ENCODE measurements at places on chromosomes 11 and 22.

DNA sequence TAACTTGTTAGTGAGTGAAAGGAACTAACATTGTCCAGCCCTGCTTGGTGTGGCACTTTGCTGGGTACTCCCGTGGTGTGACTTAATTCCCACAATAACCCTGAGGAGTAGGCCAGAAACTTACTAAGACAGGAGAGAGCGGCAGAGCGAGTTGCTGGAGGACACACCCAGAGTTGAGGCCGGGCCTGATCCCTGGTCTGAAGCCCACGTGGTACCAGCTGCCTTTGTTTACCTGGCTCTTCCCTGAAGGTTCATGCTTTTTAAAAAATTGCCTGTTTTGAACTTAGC lies 594 bp downstream of the MPST start:
- no peak for DNase-seq

GRCh38 chr11:13216711-13217075 lies 60.9 kb upstream of the BMAL1 start:
- DNase-seq: no peak

- no peak for DNase-seq
Measured at GRCh38 chr11:36041988-36042611, 98.2 kb downstream of the LDLRAD3 start.

- DNase-seq: no peak
Measured at GRCh38 chr11:29734287-29734686, 282.5 kb downstream of the KCNA4 start.

- DNase-seq: no peak
Measured at GRCh38 chr11:61176446-61176845, 15.2 kb upstream of the VPS37C start.

DNA sequence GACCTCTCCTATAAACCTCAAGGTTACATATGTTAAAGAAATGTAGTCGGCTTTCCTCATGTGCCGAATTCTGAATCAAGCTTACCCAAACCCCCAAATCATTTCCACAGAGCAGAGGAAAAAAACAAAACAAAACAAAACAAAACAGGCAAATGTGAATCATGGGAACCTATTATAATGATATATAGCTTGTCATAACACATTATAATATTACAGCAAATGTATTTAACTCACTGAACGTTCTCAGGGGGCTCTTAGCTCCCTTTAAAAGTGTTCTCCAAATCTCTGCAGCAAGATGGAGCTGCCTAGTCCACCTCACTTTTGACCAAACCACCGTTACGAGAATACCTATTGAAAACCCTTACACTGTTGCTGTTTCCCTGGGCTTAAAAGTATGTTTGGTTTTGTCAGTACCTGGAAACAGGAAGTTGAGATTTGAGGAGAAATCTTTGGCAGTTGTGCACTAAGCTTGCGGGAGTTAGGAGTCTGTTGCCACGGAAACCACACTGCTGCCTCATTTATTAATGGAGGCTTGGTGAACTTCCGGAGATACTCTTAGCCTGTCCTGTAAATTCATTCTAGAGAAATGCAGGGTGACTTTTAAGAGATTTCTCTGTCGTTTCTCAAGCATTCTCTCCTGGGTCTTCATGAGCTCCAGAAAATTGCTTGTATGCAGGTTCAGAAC lies 167.0 kb upstream of the RASSF10 start:
- DNase-seq: no peak

- DNase-seq: no peak
Measured at GRCh38 chr22:32281072-32281471, 25.9 kb upstream of the SLC5A4 start.

DNA sequence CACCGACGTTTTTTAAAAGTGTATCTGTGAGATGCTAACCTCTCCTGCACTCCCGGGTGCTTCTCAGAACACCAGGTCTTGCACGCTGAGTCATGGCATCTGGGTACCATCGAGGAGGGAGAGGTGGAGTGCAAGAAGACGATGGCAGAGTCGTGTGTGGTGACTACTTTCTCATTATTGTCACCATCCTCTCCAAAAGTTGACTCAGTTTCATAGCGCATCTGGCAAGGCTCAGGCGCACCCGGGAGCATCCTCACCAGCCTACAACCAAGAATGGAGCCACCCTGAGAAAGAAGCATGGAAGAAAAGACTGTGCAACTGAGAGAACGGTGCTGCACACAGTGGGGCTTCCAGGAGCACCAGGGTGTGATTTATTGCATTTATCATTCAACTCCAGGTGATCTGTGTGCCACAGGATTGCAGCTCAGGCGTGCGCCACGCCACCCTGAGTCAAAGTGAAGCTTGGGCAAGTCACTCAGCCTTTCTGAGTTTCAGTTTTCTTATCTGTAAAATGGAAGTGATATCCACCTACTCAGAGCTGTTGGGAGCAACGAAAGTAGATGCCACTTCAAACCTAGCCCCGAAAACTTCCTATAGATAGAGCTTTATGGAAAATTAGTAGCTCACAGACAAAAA lies 65.4 kb downstream of the LINC01488 start:
- peak; percentile 61 for DNase-seq

GRCh38 chr11:87180742-87181141 lies 143.0 kb downstream of the TMEM135 start:
- DNase-seq: no peak

DNA sequence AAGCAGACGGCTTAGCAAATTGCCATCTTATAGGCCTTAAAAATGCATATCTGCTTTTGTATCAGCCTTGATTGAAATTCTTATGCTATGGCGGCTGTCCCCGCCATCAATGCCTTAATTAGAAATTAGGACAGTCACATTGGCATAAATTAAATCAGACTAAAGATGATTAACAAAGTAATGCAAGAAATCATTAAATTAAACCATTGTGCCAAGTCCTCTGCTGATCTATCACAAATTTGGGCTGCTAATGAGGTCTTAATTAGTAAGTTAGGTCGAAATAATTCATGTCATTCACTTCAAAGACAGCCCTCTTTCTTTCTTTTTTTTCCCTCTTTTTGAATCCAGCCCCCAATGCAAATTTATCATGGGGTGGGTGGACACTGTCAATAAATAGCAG lies 159.3 kb downstream of the MIAT start:
- no peak for DNase-seq

GRCh38 chr11:27216270-27217149 lies 146.5 kb downstream of the CCDC34 start:
- no peak for DNase-seq

GRCh38 chr11:76671237-76671592 lies 668 bp upstream of the LRRC32 start:
- no peak for DNase-seq

DNA sequence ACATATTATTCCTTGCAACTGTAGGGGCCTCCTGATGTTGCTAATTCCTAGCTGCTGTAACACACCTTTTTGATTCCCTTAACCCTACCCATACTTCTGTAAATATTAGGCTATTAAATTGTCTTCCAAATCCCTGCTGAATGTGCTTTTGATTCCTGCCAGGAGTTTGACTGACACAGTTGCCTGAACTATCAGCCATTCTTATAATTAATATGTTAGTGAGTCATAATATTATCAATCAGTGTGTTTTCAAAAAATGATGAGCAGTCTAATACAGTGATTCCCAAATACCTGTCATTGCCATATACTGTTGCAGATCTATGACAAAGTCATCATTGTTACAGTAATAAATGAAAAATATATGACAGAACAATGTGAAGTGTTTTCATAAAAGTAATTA lies 15.9 kb upstream of the FANCF start:
- DNase-seq: no peak

DNA sequence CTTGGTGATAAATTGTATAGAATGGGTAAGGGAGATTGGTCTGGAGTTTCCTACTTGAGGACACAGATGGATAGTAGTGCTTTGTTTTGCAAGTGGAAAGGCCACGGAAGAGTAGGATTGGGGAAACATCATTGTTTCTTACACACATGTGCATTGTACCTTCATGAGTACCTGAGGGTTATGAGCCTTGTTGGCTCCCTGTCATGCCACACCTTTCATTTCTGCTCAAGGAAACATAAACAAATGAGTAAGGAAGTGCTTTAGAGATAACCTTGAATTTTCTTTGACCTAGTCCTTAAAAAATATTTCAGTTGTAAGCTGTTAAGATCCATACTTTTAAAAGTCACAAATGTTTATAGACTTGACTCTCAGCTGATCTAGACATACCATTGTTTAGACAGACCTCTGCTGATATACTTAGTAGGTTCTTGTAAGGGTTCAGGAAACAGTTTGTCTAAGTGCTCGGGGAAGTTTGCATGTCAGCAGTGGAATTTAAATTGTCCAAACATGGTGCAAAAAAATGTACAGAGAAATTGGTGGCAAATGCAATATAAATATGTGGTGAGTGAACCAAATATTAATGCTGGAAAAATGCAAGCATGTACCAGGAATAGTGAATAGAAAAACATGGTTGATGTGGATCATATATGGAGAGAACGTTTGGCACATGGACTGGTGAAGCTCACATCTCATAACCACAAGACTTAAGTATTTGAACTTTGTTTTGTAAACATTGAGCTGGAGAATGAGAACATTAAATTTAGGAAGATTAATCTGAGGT lies 40.9 kb downstream of the GAS2 start:
- DNase-seq: no peak

DNA sequence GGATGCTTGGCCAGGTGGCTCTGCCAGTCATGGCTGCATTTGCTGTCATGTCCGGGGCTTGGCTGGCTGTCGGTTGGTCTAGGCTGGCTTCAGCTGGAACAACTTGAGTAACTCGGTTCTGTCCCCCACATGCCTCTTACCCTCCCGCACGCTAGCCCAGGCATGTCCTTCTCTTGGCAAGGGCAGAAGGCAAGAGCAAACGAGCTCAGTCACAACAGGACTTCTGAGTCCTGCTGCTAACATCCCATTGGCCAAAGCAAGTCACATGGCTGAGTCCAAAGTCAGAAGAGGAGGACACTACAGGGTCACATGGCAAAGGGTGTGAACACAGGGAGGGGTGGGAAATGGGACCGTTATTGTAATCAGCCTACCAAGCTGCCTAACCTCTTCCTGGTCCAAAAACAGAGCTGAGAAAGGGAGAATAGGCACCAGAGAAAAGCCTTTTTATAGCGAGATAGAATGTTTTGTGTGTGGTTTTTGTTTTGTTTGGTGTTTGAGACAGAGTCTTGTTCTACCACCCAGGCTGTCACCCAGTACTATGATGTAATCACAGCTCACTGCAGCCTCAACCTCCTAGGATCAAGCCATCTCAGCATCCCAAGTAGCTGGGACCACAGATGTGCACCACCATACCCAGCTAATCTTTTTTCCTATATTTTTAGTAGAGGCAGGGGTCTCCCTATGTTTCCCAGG lies 81.9 kb downstream of the MN1 start:
- DNase-seq: no peak

DNA sequence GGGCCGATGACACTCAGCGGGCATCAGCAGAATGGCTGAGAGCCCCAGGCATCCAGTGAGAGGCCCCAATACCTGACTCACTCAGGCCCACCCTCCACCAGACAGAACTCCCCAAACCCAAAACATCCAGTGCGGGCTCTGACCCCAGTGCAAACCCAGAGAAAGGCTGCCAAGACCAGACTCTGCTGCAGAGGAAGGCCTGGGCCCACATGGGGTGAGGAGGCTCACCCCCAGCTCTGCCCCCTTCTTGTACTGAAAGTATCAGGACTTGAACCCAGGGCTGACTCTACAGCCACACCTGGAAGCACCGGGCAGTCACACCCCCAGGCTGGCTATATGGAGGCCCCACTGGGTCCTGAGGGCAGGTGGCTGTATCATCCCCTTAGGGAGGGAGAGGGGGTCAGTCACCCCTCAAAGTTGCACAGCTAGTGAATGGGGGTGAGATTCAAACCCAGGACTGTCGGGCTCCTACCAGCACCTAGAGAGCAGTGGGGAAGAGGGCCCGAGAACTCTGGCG lies 49.3 kb downstream of the IGLL1 start:
- no peak for DNase-seq

GRCh38 chr22:28328756-28329155 lies 350.9 kb downstream of the TTC28 start:
- DNase-seq: no peak

DNA sequence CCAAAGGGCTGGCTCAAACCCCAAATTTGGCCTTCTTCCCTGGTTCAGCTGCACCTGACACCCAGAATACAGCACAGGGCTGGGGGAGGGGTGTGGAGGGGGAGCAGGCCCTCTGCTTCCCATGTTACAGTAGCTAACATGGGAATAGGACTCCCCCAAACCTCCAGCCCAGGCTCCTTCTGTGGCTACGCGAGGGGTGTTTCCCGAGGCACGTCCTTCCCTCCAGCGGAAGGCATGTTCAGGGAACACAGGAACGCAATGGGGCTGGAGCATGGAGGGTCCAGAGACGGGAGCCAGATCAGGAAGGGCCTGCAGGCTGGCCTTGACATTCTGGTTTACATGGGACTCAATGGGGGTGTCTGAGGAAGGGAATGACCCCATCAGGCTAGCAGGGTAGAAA lies 11.8 kb upstream of the IGLL1 start:
- DNase-seq: no peak

DNA sequence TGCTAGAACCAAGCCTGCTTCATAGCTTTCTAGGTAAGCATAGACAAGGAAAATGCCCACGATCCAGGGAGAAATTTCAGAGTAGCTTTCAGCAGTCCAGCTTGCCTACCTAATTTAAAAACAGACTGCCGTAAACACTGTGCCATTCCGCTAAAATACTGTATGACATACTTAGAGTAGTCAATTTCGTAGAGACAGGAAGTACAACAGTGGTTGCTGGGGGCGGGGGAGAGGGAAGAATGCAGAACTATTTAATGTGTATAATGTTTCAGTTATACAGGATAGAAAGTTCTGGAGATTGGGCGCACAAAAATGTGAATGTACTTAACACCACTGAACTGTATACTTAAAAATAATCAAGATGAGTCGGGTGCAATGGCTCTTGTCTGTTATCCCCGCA lies 56.7 kb downstream of the C11orf58 start:
- DNase-seq: no peak

DNA sequence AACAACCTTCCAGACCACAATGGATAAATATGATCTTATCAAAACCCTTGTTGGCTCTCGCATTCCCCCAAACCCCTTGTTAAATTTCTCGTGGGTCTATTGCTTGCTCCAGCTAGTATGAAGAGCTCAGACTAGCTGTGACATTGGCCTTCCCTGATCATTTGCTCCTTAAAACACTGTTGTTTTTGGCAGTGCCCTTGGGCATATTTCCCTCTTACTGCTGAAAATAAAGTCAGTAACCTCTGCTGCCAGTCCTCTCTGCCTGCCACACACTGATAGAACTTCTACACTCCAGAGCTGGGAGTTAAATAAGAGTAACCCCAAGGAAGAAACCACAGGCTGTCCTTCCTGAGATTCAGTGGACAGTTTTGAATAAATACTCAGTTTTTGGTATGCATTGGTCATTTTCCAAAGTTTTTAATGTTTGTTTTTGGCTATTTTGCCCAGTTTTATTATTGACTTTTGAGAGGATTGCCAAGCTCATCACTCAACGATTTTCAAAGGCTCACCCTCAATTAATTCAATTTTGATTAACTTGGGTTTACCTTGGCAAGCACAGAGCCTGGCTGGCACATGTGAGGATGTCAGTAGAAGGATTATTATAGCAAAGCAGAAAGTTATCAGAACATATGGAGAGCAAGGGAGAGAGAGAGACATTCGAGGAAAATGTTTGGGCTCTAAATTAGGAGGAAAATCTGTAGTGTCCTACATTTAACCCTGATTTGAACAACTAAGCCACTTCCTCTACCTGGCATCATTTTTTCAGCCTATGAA lies 84.3 kb upstream of the SYN3 start:
- no peak for DNase-seq
